ENCODE measurements at places on chromosomes 16 and 17.

GRCh38 chr17:12979826-12980500 is 37.9 kb downstream of the ELAC2 start:
- no peak overlapping the region for H3K4me3 ChIP-seq
- no peaks in the 10 kb centered on the region for H3K36me3 ChIP-seq
- no peaks in the 10 kb centered on the region for H3K27me3 ChIP-seq
- no peak overlapping the region for H3K27ac ChIP-seq
- H3K4me1 ChIP-seq = no peaks in the 10 kb centered on the region

DNA sequence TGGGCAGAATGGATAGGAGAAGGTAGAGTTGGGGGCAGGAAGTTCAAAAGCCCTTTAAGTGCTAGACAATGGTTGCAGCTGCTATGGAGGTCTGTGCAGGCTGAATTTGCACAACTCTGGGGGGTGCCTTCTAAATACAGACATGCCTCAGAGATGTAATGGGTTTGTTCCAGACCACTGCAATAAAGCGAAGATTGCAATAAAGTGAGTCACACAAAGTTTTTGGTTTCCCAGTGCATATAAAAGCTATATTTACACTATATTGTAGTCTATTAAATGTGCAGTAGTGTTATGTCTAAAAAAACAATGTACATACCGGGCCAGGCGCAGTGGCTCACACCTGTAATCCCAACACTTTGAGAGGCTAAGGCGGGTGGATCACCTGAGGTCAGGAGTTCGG is 60.5 kb upstream of the MYOCD start:
- DNase-seq = no peak
- no peaks in the 10 kb centered on the region for H3K27me3 ChIP-seq
- no peak overlapping the region for H3K27ac ChIP-seq
- no peaks in the 10 kb centered on the region for H3K36me3 ChIP-seq
- H3K4me1 ChIP-seq = no peaks in the 10 kb centered on the region
- no peak overlapping the region for H3K4me3 ChIP-seq

- DNase-seq = no peak
- no peak overlapping the region for H3K27ac ChIP-seq
- H3K4me3 ChIP-seq = no peak overlapping the region
- H3K4me1 ChIP-seq = peaks cover under 1% of the 10 kb centered on the region
- H3K36me3 ChIP-seq = no peaks in the 10 kb centered on the region
These were observed 36.2 kb downstream of the CDRT4 start for GRCh38 chr17:15431196-15431595.

- H3K4me3 ChIP-seq = no peak overlapping the region
- no peaks in the 10 kb centered on the region for H3K27me3 ChIP-seq
- DNase-seq = no peak
- no peak overlapping the region for H3K27ac ChIP-seq
- no peaks in the 10 kb centered on the region for H3K36me3 ChIP-seq
- H3K4me1 ChIP-seq = no peaks in the 10 kb centered on the region
These were observed 93.6 kb upstream of the DYNLRB2 start for GRCh38 chr16:80447241-80447640.

GRCh38 chr17:14304773-14305517 is 4.1 kb downstream of the HS3ST3B1 start:
- peaks cover 74% of the 10 kb centered on the region for H3K4me1 ChIP-seq
- DNase-seq = no peak
- no peaks in the 10 kb centered on the region for H3K27me3 ChIP-seq
- H3K27ac ChIP-seq = no peak overlapping the region

- no peaks in the 10 kb centered on the region for H3K27me3 ChIP-seq
- DNase-seq = no peak
- H3K4me3 ChIP-seq = peak overlapping the region; percentile 23
- peaks cover 48% of the 10 kb centered on the region for H3K4me1 ChIP-seq
- peak overlapping the region; percentile 54 for H3K27ac ChIP-seq
These were observed 51.3 kb upstream of the AMZ2 start for GRCh38 chr17:68196394-68197090.

DNA sequence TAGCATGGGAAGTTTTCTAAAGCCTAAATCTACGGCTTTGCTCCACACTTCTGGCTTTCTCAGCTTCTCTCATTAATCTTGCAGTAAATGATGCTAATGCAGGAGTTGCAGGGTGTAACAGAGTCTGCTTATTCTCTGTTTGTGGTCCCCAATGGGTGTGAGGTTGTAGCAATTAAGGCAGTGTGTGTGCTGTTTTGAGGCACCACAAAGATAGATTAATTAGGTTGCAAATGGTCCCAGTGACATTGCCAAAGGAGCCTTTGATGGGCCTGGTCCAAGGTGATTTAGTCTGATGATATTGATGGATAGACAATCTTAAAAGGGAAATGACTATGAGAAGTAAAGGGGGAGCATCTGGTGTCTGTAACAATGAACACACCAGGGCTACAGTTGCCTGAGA is 1313.7 kb upstream of the CDH8 start:
- H3K4me3 ChIP-seq = no peak overlapping the region
- no peaks in the 10 kb centered on the region for H3K4me1 ChIP-seq
- DNase-seq = no peak
- no peak overlapping the region for H3K27ac ChIP-seq
- H3K36me3 ChIP-seq = no peaks in the 10 kb centered on the region

- no peaks in the 10 kb centered on the region for H3K27me3 ChIP-seq
- no peaks in the 10 kb centered on the region for H3K36me3 ChIP-seq
- H3K4me1 ChIP-seq = no peaks in the 10 kb centered on the region
- no peak overlapping the region for H3K4me3 ChIP-seq
- no peak for DNase-seq
These were observed 1033.6 kb downstream of the CDH8 start for GRCh38 chr16:61002479-61003204.

DNA sequence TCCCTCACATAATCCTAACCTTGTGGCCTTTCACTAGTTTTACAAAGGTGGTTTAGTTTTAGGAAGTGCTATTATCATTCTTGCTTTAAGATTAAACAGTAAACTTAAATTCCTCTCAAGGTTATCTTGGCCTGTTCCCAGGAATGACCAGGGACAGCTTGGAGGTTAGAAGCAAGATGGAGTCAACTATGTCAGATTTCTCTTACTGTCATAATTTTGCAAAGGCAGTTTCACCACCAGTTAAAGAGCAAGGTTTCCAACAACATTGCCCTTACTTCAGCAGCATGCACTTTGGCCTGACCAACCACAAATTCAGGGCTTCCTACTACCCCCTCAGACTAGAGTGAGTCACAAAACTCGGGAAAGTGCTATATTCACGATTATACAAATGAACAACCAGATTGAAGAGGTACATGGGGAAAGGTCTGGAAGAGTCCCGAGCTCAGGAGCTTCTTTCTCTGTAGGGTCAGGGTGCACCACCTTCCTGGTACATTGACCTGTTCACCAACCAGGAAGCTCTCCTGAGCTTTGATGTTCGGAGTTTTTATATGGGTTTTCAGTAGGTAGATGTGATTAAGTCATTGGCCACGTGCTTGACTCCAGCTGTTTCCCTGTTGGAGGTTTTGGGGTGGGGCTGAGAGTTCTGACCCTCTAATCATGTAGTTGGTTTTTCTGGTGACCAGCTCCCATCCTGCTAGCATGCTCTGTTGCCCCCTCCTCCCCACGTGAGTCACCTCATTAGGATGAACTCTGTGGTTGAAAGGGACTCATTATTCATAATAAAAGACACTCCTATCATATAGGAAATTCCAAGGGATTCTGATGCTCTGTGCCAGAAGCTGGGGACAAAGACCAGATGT is 19.4 kb downstream of the RHOT1 start:
- no peaks in the 10 kb centered on the region for H3K4me1 ChIP-seq
- no peak overlapping the region for H3K4me3 ChIP-seq
- no peak for DNase-seq
- peaks cover 19% of the 10 kb centered on the region for H3K36me3 ChIP-seq
- H3K27ac ChIP-seq = no peak overlapping the region

- no peak overlapping the region for H3K27ac ChIP-seq
- no peak overlapping the region for H3K4me3 ChIP-seq
- H3K4me1 ChIP-seq = no peaks in the 10 kb centered on the region
- DNase-seq = no peak
- H3K36me3 ChIP-seq = no peaks in the 10 kb centered on the region
- H3K27me3 ChIP-seq = no peaks in the 10 kb centered on the region
These were observed 110.7 kb downstream of the WWOX start for GRCh38 chr16:78209951-78210661.

DNA sequence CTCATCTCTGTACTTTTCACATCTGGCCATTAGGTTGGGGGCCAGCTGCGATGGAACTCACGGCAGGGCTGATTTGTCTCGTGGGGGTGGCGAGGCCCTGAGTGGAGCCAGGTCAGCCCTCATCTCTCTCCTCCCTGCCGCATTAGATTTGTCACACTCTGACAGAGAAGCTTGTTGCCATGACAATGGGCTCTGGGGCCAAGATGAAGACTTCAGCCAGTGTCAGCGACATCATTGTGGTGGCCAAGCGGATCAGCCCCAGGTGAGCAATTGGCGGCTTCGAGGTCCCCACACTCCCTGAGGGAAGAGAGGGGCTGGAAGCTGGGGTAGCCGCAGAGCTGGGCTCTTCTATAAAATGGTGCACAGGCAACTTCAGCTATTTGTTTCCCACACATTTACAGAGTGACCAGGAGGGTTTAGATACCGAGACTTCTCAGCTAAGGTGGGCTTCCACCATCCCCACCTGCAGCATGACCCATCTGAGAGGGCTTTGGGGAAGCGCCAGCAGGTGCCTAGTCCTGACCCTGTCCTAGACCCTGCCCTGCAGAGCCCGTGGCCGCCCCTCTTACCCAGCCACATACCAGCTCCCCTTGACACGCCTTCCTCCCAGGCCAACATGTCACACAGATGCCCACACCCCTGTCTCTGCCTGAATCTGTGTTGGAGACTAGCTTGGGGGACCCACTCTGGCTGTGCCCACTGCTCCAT is 8.4 kb downstream of the TMEM98 start:
- H3K27me3 ChIP-seq = no peaks in the 10 kb centered on the region
- no peaks in the 10 kb centered on the region for H3K36me3 ChIP-seq
- H3K4me1 ChIP-seq = peaks cover 4% of the 10 kb centered on the region
- H3K27ac ChIP-seq = no peak overlapping the region
- no peak overlapping the region for H3K4me3 ChIP-seq

DNA sequence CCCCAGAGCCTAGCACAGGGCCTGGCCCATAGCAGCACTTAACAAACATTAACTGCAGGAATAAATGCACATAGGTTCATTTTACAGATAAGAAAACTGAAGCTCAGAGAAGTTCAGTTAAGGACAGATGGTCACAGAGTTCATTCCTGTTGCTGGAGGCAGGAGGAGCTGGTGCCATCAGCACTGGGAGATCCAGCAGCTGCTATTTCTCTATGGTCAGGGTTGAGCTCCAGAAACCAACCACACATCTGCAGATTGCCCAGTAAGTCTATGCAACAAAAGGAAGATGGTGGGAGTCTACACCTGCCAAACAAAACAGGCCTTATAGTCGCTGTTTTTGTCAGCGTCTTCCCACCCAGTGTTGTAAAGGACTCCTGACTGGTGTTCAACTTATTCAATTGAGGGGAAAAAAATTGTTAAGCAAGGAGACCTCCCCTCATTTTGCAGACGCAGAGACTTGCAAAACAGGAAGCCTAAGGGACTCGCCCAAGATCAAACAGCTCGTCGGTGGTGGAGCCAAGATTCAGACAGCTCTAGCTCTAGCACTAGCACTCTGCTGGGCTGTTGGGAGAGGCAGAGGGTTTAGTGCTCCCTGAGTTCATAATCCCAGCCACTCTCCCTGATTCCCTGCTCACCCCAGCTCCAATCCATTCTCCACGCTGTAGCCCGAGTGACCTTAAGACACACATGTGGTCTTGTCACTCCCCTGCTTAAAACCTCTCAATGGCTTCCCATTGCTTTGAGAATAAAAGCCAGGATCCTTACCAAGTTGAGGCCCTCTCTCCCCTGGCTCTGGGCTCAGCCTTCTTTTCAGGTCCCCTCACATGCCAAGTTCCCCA is 9.0 kb downstream of the NOG start:
- H3K27ac ChIP-seq = no peak overlapping the region
- peaks cover 12% of the 10 kb centered on the region for H3K27me3 ChIP-seq
- no peak overlapping the region for H3K4me3 ChIP-seq
- DNase-seq = no peak

Measured in CD4-positive, alpha-beta memory T cell (primary cell).